ENCODE measurements at places on chromosomes 5 and 9.

DNA sequence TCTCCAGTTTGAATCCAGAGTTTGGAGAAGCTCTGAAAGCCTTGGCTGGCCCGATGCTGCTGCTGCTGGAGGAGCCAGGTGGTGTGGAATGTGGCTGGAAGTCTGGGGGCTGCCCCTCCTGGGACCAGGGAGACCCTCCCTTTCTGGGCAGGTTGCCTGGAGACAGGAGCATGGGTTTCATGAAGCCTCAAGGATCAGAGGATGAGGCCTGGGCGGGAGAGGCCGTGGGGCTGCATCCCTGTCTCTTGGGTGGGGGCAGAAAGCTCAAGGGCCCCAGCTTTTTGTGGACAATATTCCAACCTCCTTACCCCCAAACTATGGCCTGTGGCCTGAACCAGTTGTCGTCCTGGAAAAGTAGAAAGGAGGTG, 10.1 kb downstream of the FGF18 start:
- H3K4me1 ChIP-seq, result no peaks in the 10 kb centered on the region
- H3K27me3 ChIP-seq, result no peaks in the 10 kb centered on the region
- DNase-seq, result no peak
- no peak overlapping the region for H3K4me3 ChIP-seq
- H3K36me3 ChIP-seq, result no peaks in the 10 kb centered on the region

GRCh38 chr5:145554399-145554798, 280.7 kb downstream of the PRELID2 start:
- no peak for DNase-seq
- H3K27ac ChIP-seq, result no peak overlapping the region
- H3K27me3 ChIP-seq, result no peaks in the 10 kb centered on the region
- H3K4me3 ChIP-seq, result no peak overlapping the region
- H3K4me1 ChIP-seq, result no peaks in the 10 kb centered on the region

DNA sequence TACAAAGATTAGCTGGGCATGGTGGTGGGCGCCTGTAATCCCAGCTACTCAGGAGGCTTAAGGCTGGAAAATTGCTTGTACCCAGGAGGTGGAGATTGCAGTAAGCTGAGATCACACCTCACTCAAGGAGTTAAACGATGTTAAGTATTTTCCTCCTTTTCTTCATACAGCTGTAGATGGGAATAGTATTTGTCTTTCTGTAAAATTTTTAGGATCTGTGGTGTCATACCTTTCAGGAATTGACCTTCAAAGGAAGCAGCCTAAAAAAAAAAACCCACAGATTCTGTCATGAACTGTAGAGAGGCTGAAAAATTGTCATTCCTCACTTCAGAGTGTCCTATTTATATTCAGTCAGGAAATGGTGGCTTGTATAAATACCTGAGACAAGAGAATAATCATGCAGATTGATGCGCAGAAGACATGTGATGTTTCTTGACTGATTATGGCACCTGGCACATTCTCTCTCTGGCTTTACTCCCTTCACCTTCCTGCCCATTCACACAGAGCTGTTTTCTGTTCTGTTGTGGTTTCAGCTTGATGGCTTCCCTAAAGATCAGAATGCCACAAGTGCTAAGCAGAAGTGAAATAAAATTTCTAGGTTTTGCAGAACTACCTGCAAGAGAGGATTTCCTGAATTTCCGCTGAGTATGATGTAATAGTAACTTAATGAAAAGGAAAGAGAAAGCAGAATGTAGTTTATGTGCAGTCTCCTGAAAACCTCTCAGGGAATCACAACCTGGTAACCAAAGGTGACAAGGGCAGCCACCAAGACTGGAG, 3.8 kb downstream of the IFNA1 start:
- no peaks in the 10 kb centered on the region for H3K36me3 ChIP-seq
- H3K4me1 ChIP-seq, result peaks cover 15% of the 10 kb centered on the region
- H3K27me3 ChIP-seq, result no peaks in the 10 kb centered on the region
- no peak for DNase-seq

DNA sequence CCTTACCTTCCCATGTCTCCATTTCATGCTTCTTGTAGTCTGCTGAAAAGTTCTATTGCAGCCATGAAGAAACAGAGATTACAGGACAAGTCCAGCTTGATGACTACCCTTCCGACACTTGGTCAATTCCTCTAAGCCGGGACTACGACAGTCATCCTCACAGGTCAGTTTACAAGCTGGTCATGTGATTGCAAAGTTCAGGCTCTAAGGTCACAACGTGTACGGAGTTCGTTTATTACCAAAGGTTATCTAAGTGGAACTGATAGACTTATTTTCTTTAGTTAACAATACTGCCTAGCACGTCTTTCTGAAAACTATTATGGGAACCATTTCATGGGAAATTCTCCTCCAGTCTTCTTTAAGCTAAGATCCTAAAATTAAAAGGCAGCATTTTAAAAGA, 88.5 kb upstream of the NR5A1 start:
- DNase-seq, result no peak
- no peak overlapping the region for H3K27ac ChIP-seq
- H3K36me3 ChIP-seq, result no peaks in the 10 kb centered on the region
- no peak overlapping the region for H3K4me3 ChIP-seq

GRCh38 chr5:143304836-143305475, 98.5 kb downstream of the NR3C1 start:
- no peak for DNase-seq
- no peak overlapping the region for H3K27ac ChIP-seq
- peaks cover 10% of the 10 kb centered on the region for H3K36me3 ChIP-seq
- H3K4me3 ChIP-seq, result no peak overlapping the region

DNA sequence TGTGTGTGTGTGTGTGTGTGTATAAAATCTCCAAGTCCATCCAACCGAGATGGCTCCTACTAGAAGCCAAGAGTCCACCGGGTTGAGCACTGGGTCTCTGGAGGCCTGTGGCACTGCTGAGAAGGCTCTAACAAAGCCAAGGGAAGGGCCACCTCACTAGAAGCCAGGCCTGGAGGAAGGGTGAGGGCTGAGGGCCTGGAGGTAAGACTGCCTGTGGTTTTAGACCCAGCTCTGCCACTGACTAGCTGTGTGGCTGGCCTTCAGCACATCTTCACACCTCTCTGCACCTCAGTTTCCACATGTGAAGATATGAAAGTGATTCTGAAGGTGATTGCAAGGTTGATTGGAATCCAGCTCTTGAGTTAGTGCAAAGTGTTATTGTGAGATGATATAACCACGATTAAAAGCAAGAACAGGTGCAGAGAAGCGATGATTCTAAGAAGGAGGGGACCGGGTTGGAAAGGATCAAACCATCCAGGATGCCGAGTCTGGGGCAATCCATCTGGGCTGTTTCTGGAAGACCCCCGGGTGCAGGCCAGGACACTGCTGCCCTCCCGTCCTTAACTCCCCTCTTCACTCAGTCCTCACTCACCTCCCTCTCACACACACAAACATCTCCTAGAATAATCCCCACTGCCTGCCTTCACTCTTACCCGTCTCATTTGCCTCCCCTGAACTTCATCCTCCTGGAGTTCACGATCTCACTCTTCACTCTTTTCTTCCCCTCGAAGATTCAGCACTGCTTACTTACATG, 2.3 kb downstream of the IL4 start:
- H3K27me3 ChIP-seq, result no peaks in the 10 kb centered on the region
- no peaks in the 10 kb centered on the region for H3K36me3 ChIP-seq
- H3K4me3 ChIP-seq, result no peak overlapping the region
- H3K27ac ChIP-seq, result no peak overlapping the region
- H3K4me1 ChIP-seq, result peaks cover 9% of the 10 kb centered on the region

Measured in CD8-positive, alpha-beta memory T cell (primary cell).